Stimulated activated CD4-positive, alpha-beta T cell treated with anti-CD3 and anti-CD28 coated beads, Interleukin-15, amount 100 ng/mL, for 1 hour (primary cell): ENCODE measurements at places on chromosomes 5 and 9.

GRCh38 chr5:55860288-55860687 lies 9.1 kb downstream of the IL31RA start:
- DNase-seq: no peak

DNA sequence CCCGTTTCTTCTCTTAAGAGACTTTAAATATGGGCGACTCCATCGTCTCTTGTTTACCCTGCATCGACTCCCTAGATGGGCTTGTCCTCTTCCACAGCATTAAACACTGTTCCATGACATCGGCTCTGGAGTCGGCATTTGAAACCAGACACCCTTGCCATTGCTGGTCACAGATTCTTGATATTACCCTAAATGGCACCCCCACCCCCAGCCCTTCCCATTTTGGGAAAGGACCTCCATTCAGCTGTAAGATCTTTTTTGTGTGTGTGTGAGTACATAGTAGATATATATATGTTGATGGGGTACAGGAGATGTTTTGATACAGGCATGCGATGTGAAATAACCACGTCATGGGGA lies 51.1 kb upstream of the SH3PXD2B start:
- DNase-seq: no peak

- no peak for DNase-seq
Observed at GRCh38 chr9:111095441-111095840, 57.2 kb upstream of the LPAR1 start.

DNA sequence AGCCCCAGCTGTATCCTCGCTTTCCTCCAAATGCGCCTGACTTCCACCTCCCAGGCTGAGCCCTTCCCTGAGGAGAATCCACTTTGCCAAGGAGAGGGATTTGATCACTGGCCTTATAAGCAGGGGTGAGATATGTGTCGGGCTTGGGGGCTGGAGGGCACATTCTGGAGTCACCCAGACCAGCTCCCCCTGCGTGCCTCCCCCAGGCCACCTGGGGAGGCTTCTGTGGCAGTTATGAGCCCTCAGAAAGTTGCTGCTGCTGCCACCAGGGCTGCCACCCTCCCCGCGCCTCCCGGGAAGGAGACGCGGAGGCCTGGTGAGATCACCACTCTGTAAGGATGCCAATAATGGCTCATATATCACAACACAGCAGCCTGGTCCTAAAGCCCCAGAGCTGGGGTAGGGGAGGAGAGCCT lies 211.5 kb downstream of the PAPPA start:
- no peak for DNase-seq

DNA sequence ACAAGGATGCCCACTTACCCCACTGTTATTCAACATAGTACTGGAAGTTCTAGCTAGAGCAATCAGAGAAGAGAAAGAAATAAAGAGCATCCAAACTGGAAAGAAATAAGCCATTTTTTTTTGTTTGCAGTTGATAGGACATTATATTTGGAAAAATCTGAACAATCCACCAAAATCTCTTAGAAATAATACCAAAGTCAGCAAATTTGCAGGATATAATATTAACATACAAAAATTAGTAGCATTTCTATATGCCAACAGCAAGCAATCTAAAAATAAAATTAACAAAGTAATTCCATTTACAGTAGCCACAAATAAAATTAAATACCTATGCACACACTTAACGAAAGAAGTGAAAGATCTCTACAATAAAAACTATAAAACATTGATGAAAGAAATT lies 599.3 kb downstream of the CDH9 start:
- DNase-seq: no peak
